Activated CD4-positive, alpha-beta T cell treated with anti-CD3 and anti-CD28 coated beads for 4 hours (primary cell): ENCODE measurements at places on chromosomes 12 and 14.

- no peak for DNase-seq
These were observed 15.0 kb upstream of the ORAI1 start for GRCh38 chr12:121611306-121611705.

- no peak for DNase-seq
These were observed 62.1 kb downstream of the ATG14 start for GRCh38 chr14:55349565-55349964.

- DNase-seq = no peak
These were observed 2.1 kb downstream of the TESC start for GRCh38 chr12:117097159-117097558.

DNA sequence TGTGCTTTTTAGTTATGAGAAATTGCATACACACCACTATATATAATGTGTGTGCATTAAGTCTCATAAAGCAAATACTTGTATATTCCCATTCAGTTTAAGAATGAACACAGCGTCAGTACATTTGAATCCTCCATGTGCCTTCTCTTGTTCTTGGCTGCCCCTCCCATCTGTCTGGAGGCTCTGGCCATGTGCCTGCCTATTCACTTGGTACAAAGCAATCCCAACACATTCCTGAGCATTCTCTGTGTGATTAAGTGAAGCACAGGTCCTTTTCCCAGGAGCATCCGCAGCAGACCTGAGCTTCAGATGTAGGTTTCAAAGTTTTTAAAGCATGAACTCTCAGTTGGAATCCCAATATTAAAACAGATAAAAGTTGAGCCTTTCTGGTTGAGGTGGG lies 58.7 kb downstream of the POLR3B start:
- DNase-seq = no peak

DNA sequence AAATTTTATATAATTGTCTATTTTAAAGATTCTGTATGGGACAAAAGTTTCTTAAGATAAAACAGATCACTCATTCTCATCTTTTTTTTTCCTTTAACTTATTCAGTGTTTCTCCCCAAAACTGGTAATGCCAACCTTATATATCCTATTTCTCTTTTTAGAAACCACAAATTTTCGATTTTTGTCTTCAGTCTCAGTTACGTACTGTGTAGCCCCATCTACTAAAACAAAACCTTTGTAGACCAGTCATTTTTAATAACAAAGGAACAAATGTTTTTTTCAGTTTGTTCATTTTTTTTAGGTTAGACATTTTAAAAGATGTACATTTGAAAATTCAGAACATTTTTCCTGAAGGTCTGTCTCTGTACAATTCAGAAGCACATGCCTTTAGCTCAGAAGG lies 18.2 kb downstream of the PNMA1 start:
- no peak for DNase-seq

DNA sequence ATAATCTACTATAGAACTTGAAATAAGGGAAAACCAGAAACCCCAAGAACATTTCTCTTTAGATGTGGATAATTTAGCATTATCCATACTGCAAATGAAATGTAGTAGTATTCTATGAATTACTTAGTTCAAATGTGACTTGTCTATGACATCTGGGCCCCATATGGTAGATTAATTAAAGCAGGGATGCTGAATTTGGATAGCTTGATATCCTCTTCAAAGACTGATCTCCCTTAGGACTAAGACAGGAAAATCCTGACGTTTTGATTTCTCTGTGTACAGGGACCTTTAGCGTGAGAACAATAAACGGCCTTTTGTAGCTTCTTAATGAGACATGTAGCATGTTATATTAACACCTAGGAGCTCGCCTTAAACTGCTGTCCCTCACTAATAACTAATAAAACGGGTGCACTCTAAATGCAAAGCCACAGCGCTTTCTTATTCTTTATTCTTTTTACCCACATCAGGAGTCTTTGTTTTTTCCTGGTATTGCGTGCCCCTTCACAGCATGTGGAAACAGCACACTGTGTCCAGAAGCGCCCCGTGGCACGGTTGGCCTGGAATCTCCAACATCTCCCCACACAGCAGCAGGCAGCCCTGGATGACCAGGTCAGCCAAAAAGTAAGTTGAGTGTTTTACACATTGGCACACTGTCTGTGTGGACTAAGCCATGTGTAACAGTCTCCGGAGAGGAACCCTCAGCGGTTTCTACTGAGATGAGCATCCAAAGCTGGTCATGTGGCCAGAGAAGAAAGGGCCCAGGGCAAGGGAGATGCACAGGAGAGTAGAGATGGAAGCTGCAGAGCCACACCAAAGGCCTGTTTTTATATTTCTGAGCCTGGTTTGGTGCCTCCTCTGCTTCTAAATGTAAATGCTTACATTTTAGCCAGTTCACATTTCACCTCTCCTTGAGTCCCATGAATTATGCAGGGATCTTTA lies 93.1 kb downstream of the SRGAP1 start:
- DNase-seq = no peak

- DNase-seq = no peak
These were observed 5.1 kb upstream of the LTA4H start for GRCh38 chr12:96040305-96041133.

DNA sequence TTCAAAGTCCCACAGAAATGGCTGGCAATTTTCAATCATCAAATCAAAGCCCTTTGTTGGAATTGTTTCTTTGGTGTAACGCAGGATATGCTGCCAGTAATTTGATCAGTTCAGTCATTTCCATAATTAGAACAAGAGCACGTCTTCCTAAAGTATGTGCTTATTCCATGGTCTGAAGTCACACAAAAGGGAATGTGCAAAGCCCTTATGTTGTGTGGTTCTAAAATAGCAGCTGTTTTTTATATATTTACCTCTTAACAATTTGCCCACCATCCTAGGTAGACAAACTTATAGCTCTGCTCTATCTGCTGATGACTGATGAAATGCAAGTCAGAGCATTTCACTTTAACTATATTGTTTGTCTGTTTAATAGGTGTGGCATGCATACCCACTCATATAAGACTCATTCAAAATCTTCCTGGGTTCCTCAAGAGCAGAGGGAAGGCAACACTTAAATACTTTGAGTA lies 176.1 kb upstream of the SLC38A2 start:
- no peak for DNase-seq

- no peak for DNase-seq
These were observed 10.7 kb downstream of the PXN start for GRCh38 chr12:120254809-120255208.

DNA sequence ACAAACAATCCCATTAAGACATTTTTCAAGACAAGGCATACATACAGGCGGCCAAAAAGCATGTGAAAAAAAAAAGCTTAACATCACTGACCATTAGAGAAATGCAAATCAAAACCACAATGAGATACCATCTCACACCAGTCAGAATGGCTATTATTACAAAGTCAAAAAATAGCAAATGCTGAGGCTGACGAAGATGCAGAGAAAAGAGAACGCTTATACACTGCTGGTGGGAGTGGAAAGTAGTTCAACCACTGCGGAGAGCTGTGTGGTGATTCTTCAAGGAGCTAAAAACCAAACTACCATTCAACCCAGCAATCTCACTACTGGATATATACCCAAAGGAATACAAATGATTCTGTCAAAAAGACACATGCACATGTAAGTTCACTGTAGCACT lies 216.7 kb downstream of the FOXG1 start:
- no peak for DNase-seq

DNA sequence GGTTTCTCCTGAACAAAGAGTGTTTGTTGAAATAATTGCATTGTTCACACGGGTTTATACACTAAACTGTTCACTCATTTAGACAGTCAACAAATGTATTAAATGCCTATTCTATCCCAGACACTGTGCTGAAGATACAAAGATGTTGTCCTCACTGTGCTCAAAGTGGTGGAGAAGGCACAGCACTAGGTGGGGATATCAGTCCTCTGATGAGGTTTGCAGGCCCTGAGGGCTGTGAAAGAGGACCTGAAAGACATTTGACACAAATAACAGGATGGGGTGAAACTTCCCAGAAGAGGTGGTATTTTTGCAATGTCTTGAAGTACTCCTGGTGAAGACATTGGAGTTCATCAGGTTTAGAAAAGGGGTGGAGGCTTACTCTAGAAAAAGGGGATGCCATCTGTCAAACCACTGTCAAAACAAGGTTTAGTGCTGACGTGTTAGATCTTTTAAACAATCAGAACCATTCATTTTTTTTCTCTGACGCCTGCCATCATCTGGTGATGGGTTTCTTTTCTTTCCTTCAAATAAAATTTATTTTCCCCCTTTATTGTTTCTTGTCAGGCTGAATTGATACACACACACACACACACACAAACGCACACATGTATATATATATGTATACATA lies 69.5 kb downstream of the ACSS3 start:
- DNase-seq = no peak

GRCh38 chr14:23828001-23828400 lies 125.6 kb upstream of the DHRS4 start:
- no peak for DNase-seq

DNA sequence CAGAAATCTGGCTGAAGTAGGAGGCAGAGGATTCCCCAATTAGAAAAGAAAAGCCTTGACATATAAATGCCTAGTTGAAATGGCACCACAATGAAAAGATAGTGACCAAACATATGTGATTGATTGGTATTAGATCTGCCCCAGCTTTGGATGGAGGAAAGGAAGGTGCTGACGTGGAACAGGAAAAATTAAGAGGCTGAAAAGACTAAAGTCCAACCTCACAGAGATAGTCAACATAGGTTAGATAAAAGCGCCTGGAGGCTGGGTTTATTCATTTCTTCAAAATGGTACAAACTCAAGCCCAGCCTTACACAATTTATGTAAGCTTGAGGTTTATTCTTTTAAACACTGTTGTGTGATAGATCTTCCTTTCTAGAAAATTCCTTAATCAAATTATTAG lies 129.6 kb downstream of the RPS29 start:
- no peak for DNase-seq

- DNase-seq = no peak
These were observed 10.7 kb downstream of the MOAP1 start for GRCh38 chr14:93173943-93174395.

- DNase-seq = no peak
These were observed 32.8 kb downstream of the KCNMB4 start for GRCh38 chr12:70398862-70399261.

GRCh38 chr12:76375470-76375869 lies 27.3 kb upstream of the BBS10 start:
- no peak for DNase-seq

DNA sequence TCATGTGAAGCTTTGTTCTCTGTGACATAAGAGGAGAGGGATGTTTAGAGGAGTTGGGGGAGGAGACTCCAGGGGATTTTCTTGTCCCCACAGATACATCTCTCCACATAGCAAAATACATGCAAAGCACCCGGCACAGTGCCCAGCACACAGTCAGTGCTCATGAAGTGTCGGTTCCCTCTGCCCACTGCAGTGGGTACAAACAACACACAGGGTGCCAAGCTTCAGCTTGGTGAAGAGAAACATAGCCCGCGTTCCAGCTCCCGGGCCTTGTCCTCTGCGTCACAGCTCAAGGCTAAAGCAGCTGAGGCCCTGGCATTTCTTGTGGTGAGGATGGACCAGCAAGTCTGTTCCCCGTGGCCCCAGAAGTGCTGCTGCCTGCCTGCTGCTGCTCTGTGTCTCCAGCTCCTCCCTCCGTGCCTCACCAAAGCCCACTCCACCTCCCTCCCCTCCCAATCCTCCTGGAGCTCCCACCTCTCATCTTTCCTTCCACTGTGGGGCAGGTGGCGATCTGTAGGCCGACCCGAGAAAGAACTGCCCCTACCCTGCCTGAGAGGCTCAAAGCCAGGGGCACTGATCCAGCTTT lies 57.0 kb upstream of the FKBP4 start:
- no peak for DNase-seq
